T-helper 17 cell (primary cell): ENCODE measurements at places on chromosomes 11 and 22. TPM values are rescaled to one million over a fixed set of nuclear protein-coding genes. Genes with fewer than 3 reads are reported as not detected.

OR10A3 gene
- total RNA-seq, result not detected

C11orf21 gene
- total RNA-seq, result 50.1 TPM

GLYAT gene
- total RNA-seq, result not detected

SLC7A4 gene
- total RNA-seq, result 0.15 TPM

CCDC73 gene
- total RNA-seq, result not detected

BIK gene
- total RNA-seq, result 3.8 TPM

PKDREJ gene
- not detected for total RNA-seq

RTL10 gene
- total RNA-seq, result 12.4 TPM

MRGPRE gene
- not detected for total RNA-seq

C11orf42 gene
- not detected for total RNA-seq

PVALB gene
- 7.4 TPM for total RNA-seq

WNT7B gene
- not detected for total RNA-seq

MS4A8 gene
- not detected for total RNA-seq

GLYATL1 gene
- total RNA-seq, result not detected

VPREB3 gene
- 4.4 TPM for total RNA-seq

MUC15 gene
- not detected for total RNA-seq

OR8G5 gene
- not detected for total RNA-seq

ACR gene
- total RNA-seq, result not detected

CD3E gene
- 511 TPM for total RNA-seq

PTGDR2 gene
- 1.8 TPM for total RNA-seq
